ENCODE measurements at places on chromosomes 4 and X. TPM values are rescaled to one million over a fixed set of nuclear protein-coding genes. Genes with fewer than 3 reads are reported as not detected.

- peak; percentile 41 for DNase-seq
These were observed 1.2 kb downstream of the WDR44 start for GRCh38 chrX:118347131-118347530.

GRCh38 chrX:26651755-26652154 lies 435.8 kb downstream of the MAGEB5 start:
- no peak for DNase-seq

GRCh38 chr4:81631958-81632441 lies 160.3 kb upstream of the RASGEF1B start:
- DNase-seq: peak; percentile 7

DNA sequence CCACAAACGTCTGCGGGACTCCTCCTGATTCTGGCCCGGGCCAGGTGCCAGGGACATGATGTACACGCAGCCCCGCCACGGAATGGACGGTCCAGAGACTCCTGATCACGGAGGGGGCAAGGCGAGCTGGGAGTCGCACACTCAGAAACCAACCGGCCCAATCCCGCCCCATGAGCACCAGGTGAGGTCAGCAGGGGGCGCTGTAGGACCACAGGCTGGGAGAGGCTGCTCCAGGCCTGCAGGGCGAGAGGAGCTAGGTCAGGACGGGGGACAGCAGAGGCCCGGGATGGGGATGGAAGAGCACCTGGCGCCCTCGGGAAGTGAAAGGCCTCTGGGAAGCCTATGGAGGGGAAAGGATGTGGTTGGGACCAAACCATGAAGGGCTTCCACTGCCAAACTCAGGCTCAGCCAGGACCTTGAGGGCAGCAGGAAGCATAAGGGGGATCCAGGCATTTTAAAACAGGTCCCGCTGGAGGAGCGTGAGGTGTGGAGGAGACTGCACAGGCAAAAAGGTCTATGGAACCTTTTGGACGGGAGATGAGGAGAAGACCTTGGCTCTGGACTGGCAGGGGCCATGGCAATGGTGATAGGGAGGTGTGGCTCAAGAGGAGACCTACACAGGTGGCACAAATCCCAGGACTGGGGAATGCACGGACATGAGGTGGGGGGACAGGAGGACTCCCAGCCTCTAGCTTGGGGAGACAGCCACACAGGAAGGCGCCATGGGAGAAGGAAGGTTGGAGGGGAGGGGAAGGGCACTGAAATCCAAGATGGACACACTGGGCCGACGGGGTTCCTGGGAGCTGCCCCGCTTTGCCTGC lies 79.2 kb downstream of the MTMR1 start:
- peak; percentile 82 for DNase-seq

- DNase-seq: no peak
These were observed 216.5 kb downstream of the CBR4 start for GRCh38 chr4:168793542-168793941.

GRCh38 chrX:12767856-12768255 lies 23.4 kb upstream of the PRPS2 start:
- DNase-seq: no peak

- DNase-seq: no peak
These were observed 161.1 kb upstream of the NDST4 start for GRCh38 chr4:115274545-115274944.

DNA sequence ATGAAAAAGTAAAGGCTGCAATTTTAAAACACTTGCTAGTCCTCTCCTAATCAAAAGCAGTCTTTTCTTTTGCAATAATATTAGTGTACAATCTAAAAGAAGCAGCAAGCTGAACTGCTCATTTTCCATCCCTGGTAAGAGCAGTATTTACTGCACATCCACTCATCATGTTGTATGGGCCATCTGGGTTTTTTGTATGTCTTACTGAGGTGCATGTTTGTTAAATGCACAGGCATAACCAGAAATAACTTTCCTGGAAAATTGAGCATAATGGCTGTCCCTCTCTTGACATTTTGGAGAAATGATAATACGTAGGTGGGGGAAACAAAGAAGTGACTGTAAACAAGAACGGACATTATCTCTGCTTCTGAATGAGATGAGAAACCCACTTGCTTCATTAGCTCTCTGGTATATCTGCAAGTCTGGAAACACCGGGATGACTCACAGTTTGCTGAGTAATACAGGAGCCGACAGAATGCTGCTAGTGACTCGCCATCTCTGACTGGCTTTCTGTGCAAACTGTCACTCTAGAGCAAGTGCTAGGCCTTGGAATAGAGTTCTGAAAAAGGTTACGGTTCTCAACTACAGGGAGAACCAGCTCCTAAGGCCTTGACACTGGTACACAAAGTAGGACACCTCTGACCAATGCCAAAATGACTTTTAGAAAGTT lies 85.7 kb upstream of the MTM1 start:
- peak; percentile 14 for DNase-seq

- no peak for DNase-seq
These were observed 1382.9 kb downstream of the FAM133A start for GRCh38 chrX:95056901-95057300.

GRCh38 chrX:120294651-120295050 lies 16.6 kb downstream of the TMEM255A start:
- no peak for DNase-seq

DNA sequence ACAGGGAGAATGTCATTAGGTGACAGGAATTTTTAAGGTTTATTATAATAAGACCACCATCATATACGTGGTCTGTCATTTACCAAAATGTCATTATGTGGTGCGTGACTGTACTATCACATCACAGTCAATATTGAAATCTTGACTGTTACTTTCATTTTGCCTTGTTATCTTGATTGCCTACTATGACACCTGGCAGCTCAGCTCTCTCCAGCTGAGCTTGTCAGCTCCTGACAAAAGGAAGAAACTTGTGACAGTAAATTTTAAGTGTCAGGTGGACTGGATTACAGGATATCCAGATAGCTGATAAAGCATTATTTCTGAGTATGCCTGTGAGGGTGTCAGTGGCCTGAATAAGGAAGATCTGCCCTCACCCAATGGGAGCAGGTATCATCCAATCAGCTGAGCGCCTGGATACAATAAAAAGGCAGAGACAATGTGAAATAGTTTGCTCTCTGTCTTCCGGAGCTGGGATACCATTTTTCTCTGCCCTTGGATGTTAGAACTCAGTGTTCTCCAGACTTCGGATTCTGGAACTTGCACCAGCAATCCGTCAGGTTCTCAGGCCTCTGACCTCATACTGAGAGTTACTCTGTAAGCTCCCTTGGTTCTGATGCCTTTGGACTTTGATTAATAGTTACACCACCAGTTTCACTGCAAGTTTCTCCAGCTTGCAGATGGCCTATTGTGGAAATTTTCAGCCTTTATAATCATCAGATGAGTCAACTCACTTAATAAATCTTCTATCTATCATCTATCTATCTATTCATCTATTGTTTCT lies 1454.7 kb upstream of the IGFBP7 start:
- no peak for DNase-seq

GRCh38 chr4:119130365-119131065 lies 5.1 kb upstream of the MYOZ2 start:
- DNase-seq: no peak

DNA sequence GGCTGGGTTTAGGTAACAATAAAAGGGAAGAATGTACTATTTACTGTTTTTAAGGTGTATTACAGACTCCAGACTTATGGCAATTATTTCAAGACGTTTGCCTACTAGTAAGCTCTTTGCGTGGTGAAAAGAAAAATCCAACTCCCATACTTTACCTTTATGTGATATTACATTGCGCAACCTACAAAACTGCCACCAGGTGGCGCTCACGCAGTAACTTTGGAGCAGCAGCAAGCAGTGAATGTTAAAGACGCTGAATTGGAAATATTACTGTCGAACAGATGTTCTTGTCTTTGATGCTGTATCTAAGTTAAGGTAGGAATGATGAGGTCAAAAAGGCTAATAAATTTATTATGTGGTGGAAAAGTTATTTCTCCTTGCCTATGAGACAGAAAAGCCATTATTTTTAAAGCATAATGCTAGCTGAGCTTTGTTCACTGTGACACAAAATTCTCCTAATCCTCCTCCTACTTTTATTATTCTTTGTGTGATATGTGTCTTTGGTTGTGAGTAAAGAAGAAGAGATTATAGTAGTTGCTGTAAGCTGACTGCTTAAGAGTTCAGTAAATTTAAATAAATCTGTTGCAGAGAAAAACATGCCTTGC lies 1099.8 kb upstream of the TENM3 start:
- peak; percentile 45 for DNase-seq

DNA sequence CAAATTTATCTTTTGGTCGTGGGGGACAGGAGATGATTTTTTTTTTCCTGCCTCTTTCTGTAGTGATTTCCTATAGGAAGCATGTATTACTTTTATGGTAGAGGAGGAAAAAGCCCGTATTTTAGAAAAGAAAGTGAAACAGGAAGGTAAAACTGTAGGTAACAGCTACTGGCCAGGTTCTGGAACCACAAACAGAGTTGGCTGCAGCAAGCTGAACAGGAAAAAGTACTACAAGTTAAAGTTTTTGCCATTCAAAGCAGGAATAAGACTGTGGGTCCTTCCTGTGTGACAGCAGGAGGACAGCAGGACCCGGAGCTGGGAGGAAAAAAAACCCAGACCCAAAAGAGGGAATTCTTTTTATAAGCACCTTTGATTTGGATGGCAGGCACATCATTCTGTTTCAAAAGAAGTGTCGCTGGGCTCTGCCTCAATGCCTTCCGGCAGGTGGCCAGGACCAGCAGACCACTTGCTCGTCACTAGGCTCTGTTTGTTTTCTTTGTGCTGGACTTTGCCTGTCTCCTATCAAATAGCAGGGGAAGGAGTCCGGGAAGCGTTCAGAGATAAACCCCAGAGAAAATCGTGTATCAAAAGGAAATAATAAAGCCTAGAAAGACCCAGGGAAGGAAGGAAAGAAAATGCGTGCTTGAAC lies 277.9 kb downstream of the ADGRA3 start:
- no peak for DNase-seq

- DNase-seq: no peak
These were observed 227.8 kb downstream of the STIM2 start for GRCh38 chr4:27088491-27088890.

DNA sequence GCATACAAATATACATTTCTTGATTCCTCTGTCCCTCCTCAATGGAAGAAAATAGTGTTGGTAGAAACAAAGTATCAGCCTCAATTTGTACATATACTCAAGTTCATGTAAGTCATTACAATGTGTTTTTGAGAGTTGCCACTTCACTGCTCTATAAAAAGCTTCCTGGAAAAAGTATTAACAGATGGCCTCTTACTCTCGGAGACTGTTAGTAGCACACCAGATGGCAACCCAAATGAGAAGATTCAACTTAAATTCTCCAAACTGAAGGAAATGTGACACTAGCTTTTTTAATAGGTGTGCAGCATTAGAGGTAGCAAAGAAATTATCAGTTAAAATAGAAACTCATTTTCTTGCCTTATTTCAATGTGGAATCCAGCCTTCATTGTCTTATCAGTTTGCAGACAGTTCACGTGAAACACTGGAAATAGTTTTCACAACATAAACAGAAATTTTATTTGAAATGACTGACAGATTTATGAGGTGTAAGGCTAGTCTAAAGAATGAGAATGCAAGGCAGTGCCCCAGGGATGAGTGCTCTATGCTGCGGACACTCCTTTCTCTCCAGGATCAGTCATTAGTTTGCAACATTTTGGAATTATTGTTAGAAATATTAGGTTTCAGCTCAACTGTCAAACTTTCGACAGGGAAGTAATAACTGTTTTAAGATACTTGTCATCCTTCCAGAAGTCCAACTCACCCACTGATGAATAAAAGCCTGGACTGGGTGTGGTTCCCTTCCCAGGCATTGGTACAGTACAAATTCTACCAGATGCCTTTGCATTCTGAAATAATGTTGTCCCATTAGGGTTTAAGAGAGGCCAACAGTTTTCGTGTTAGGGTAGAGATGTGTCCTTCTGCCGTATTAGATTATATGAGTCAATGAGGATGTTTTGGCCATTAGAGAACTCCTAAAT lies 50.9 kb downstream of the IDS start:
- no peak for DNase-seq

GRCh38 chrX:141405486-141405852 lies 163.2 kb upstream of the SPANXC start:
- DNase-seq: no peak

GRCh38 chrX:32877592-32877991 lies 333.8 kb downstream of the DMD start:
- DNase-seq: no peak

DNA sequence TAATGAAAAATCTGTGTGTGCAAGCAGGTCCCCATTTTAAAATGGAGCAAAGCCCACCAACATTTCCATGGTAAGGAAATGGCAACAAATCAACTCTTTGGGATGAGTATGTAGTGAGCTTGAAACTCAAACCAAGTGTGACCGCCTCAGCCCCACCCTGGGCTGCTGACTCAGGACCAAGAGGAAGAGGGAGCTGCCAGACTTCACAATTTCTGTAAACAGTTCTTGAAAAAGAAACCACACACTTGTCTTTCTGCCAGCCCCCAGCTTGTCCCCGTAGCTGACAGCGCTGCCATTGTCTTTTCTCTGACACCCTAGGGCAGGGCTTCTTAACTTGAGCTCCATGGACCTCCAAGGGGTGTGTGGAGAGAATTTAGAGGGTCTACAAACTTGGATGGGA lies 10.3 kb downstream of the RTL5 start:
- DNase-seq: no peak

DNA sequence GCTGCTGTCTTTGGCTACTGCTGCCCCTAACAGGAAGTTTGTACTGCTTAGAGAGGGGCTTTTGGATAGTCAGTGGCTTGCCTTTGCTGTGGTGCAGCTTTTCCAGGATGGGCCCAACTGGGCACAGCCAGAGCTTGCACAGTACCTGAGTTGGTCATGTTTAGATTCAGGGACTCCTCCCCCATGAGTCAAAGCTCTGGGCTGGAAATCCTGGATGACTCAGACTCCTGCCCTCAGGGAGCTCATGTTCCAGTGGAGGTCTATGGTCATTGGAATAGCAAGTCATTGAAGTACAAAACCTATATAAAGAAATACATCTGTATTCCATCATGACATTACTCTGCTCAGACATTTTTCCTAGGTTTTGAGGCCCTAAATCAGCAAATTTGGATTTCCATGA lies 66.7 kb upstream of the PJA1 start:
- DNase-seq: no peak

- DNase-seq: no peak
These were observed 1.9 kb upstream of the G3BP2 start for GRCh38 chr4:75675004-75675531.

The MFAP3L gene
- 0.31 TPM for total RNA-seq

The PARM1 gene
- total RNA-seq: 0.07 TPM

The TMPRSS11D gene
- not detected for total RNA-seq

The CC2D2A gene
- 1.7 TPM for total RNA-seq

The PWWP3B gene
- total RNA-seq: not detected

The HTR2C gene
- total RNA-seq: 0.04 TPM

The IDUA gene
- 13.6 TPM for total RNA-seq

The MAP7D3 gene
- total RNA-seq: 12.6 TPM

The LPAR4 gene
- not detected for total RNA-seq

The MAGEA4 gene
- 0.40 TPM for total RNA-seq

The GRPR gene
- not detected for total RNA-seq

The UGT2A1 gene
- total RNA-seq: not detected

The ADH1A gene
- not detected for total RNA-seq

The GIMD1 gene
- total RNA-seq: not detected

The COPS4 gene
- total RNA-seq: 44.7 TPM

Measured in K562 (cell line).